ENCODE measurements at places on chromosomes 1 and 21.

DNA sequence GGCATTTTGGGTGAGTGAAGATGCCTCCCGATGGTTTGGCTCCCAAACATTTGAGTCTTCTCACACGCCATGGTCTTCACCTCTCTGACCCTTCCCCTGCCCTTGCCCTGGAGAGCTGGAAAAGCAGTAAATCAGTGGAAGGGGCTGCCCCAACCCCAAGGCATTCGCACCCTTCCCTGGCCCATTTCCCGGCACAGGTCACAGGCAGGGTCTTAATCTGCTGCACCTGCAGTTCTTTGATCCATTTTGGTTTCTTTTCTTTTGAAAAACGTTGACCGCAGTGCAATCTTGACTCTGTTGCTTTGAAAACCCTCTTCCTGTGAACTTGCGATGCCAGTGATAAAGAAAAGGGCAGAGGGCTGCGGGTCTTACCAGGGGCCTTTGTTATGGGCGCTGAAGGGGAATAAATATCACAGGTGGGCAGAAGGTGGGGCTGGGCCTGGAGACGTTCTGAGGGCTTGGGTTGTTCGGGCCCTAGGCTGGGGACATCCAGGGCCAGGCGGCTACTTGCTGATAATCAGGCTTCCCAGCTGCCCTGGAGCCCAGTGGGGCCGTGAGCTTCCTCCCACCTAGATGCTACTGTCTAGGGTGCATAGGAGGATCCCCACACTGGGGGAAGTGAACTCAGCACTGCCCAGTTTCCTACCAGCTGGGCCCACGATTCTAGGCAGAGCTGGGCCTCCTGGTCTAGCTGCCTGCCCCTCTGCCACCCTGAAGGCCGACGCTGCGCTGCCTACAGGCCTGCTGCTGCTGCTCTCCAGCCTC is 38.6 kb upstream of the EPS8L3 start:
- peak; percentile 79 for DNase-seq

GRCh38 chr1:201676641-201677040 is 137.7 kb downstream of the NAV1 start:
- no peak for DNase-seq

DNA sequence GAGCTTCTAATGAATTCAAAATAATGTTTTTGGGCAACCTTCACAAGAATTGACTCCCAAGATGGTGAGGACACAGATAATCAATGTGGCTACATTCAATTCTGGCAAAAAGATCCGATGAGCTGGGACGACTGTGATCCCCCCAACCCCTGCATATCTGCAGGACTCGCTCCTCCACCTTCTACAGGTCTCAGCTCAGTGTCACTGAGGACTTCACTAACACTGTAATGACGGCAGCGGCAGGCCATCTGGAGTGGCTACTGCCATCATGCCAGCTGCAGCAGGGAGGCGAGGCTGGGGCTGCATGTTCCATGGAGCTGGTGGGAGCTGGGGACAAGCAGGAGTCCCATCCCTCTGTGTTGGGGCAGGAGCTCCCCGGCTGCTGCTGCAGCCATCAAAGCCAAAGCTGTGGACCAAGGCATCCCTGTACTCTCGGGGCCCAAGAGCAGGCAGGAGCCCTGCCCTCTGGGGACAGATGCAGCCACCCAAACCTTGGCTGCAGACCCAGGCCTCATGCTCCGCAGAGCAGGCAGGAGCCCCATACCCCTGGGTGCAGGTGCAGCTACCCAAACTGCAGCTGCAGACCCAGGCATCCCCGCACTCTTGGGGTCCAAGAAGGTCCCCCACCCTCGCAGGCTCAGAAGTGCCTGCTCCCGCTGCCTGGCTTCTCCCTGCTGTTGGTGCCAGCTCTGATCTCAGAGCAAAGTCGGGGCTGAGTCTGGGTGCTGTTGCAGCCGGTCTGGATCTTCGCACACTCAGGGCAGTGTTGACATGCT is 12.2 kb upstream of the DHRS3 start:
- no peak for DNase-seq

DNA sequence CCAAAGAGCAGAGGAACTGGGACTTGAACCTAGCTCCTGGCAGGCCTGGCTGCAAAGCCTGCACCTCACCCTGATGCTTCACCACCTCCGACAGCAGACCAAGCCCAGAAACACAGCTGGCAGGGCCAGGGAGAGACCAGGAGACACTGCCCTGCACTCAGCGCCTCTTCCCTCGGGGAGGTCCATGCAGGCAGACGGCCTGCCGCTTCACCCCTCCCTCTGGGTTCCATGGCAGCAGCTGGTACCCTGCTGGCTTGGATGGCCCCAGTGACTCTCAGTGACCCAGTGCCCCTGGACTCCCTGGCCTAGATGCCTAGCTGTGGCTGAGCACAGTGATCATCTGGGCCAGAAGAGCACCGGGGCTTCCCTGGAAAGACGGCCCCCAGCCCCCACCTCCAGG is 65.3 kb upstream of the TARDBP start:
- DNase-seq = no peak

- no peak for DNase-seq
These were observed 27.3 kb upstream of the LAMC1 start for GRCh38 chr1:182995894-182996293.

- DNase-seq = no peak
These were observed 66.4 kb downstream of the GPR88 start for GRCh38 chr1:100604372-100604771.
